ENCODE measurements at places on chromosomes 4 and X.
A peak's percentile ranks its signal among the peaks of the same experiment; 100 is the strongest.

DNA sequence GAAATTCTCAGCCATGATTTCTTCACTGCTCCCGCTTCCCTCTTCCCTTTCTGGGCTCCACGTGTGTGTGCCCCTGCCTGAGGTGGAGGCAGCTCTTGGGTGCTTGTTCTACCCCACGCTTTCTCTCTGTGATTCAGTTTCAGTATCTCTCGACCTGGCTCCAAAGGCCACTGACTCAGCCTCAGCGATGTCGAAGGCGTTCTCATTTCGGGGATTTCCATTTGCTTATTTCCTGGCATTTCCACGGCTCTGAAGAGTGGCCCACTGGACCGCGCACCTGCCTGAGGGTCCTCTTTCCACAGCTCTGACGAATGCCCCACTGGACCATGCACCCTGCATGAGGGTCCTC, 52.4 kb downstream of the GAK start:
- peak; percentile 81 for DNase-seq

- no peak for DNase-seq
These were observed at the start of gene GABRG1 for GRCh38 chr4:46123913-46124755. Gene GABRG1, minus strand, starts transcription at chr4:46124054. Its CDS starts 141 bp downstream, at chr4:46123913.

DNA sequence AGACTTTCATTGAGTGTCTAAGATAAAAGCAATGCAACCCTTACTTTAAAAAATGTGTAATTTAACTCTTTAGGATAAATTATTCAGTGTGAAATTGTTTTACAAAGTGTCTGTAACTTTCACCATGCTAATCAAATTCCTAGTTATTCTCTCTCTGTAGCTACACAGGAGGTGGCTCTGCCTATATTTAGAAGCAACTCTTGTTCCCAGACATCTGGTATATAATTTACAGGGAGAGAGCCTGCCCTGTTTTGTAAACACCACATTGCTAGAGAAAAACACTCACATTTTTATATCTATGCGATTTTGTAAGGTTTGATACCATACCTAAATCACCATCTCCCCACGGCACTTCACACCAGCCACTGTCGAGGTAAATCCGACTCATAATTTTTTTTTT, 35.5 kb upstream of the SPATA4 start:
- DNase-seq, result no peak

- DNase-seq, result no peak
These were observed 59.5 kb downstream of the PGRMC2 start for GRCh38 chr4:128227991-128228571.

GRCh38 chr4:11831739-11832138, 403.0 kb upstream of the HS3ST1 start:
- DNase-seq, result no peak

DNA sequence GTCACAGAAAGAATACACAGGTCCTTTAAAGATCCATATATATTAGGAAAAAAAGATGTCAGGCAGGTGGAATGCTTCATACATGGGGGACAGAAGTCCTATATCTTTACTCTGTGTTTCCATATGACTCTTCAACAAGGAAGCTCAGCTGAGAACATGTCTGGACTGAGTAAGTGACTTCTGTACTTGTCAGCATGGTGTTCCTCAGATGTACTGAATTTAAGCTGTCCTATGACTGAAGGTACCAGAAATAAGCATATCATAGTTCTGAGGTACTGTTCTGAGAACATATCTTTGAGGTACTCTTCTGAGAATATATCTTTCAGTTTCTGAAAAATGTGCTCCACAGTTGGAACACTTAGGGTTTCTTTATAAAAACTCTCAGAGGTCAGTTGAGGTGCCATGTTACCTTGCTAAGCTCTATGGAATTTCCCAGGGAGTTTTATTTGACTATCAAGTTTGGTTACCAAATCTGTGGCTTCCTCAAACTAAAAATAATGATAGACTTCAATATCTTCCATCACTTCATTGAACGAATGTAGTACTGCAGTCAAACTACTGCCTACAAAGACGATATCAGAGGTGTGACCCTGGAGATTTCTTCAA, 597.2 kb upstream of the GNPDA2 start:
- DNase-seq, result no peak

DNA sequence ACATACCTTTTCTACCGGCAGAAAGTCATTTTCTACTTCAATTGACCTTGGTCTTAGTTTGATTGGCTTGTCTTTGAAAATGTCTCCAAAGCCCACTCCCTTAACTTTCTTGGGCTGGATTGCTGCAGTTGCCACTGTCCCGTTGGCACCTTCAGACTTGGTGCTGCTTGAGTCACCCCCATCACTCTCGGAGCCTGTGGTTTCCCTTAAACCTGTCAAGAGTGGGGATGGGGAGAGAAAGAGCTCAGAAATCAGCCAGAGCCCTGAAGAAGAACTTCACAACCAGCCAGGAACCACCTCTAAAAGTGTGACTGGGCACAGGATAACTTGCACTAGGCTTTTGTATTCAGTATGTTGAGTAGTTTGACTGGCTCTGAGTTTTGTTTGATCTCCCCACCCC, 168.5 kb upstream of the MAP3K15 start:
- no peak for DNase-seq

- DNase-seq, result no peak
These were observed 10.6 kb upstream of the PGRMC2 start for GRCh38 chr4:128298146-128298758.

GRCh38 chrX:21711129-21711847, 46.6 kb downstream of the SMPX start:
- DNase-seq, result no peak

- DNase-seq, result no peak
These were observed 133.3 kb downstream of the COL25A1 start for GRCh38 chr4:109169170-109169569.

GRCh38 chr4:15425520-15425919, 2.3 kb upstream of the C1QTNF7 start:
- no peak for DNase-seq

Data from activated CD8-positive, alpha-beta memory T cell treated with anti-CD3 and anti-CD28 coated beads for 24 hours (primary cell).